ENCODE measurements at places on chromosomes 1 and 21.

DNA sequence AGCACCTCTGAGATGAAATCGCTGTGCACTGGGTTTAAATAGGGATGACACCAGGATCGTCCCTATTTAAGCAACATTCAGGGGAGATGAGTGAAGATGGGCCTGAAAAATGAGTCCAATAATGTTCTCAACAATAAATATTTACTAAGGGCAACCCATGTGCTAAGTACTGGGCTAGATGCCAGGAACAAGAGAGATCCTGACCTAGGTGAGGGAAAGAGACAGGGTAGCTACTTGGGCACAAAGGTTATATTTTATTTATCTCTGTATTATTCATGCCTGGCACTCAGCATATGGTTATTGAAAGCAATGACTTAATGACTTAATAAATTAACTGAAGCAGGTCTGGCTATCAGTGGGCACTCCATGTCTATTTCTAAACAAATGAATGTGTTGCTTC, 27.4 kb upstream of the AVPR1B start:
- DNase-seq = no peak

DNA sequence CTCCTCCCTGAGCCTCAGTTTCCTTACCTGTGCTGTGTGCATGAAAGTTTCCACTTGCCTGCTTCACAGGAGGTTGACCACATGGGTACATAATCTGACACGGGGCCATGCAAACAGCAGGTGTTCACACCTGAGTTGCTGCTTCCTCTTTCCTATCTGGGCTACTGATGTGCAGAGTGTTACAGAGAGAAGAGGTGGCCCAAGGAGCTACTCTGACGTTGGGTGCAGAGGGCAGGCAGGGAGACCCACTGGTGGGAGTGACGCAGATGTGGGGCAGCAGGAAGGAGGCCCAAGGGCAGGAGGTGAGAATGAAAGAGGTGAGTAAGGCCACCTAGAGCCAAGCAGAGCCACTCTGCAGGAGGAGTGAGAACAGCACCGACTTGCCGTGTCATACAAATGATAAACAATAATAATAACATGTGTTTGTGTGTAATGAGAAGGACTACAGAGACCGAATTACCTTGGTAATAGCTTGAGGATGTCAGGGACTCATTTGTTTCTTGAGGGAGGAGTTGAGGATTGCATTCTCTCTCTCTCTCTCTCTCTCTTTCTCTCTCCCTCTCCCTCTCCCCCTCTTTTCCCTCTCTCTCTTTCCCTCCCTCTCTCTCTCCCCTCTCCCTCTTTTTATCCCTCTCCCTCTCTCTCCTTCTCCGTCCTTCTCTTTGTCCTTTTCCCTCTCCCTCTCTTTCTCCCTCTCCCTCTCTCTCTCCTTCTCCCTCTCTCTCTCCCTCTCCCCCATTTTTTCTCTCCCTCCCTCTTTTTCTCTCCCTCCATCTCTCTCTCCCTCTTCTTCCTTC, 87.4 kb upstream of the IGSF21 start:
- DNase-seq = no peak

GRCh38 chr21:37458669-37459276, 92.2 kb downstream of the DYRK1A start:
- DNase-seq = no peak

- no peak for DNase-seq
Measured at GRCh38 chr1:200445213-200445612, 35.4 kb upstream of the ZNF281 start.

GRCh38 chr1:169487133-169487532, 1.4 kb upstream of the SLC19A2 start:
- no peak for DNase-seq

DNA sequence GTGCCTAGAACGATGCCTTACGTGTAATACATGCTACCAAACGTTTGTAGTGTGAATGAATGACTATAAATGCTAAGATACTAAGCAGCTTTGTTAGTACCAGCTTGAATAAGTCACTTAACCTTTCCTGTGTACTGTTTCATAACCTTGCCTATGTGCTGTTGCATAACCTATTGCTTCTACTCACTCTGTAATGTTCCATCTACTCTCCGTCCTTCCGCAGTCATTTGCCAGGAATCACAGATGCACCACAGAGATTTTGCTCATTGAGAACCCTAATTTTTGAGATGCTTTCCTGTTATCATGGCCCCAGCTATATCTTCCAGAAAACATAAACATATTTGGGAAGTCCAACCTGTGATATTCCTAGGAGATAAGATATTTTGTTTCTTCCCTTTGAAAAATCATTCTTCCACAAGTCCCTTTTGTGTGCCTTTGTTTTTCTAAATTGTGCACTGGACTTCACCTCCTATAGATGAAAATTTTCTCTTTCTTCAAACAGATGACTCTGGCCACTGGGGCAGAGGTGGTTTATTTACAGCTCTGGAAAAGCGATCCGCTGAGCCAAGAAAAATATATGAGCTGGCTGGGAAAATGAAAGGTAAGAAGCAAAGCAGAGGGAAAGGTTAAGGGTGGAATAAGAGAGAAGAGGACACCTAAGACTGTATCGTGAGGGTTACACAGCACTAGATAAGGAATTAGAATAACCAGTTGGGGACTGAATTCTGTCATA, 44.8 kb downstream of the CHD1L start:
- no peak for DNase-seq

GRCh38 chr1:81115422-81115821, 685.3 kb upstream of the ADGRL2 start:
- DNase-seq = no peak

GRCh38 chr21:43906585-43907370, 41.8 kb downstream of the AGPAT3 start:
- no peak for DNase-seq

DNA sequence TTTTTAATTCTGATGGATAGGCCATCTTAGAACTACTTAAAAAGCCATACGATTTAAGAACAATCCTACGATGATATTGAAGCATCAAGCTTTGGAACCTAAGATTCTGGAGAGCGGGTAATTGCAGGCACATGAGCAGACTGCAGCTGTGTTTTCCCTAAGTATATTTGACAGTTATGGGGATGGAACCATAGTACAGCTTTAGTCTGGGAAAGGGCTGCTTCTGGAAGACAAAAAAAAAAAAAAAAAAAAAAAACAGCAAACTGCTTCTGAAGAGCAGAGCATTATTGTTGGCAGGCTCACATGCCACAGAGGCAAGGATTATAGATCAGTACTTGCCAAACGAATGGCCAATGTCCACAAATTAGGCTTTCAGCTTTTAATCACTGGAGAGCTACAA, 1618.7 kb downstream of the AMY1C start:
- no peak for DNase-seq

DNA sequence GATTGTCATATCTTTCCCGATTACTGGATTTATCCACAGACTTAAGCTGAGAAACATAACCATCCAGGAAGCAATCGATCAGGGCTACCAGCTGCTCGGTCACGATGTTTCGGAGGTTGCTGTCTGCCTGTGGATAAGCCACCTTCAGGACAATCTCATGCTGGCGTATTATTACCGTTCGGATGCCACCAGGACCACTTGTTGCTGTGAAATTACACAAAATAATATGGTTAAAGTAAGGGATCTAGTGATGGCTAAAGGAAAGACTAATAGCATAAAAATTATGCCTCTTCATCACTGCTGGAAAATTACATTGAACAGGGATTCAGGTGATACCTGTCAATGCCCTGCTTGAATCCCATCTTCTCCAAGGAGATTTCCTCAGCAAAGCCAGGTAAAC, 30.8 kb upstream of the ACTA1 start:
- DNase-seq = no peak

GRCh38 chr1:219498666-219499065, 114.2 kb downstream of the ZC3H11B start:
- DNase-seq = no peak

DNA sequence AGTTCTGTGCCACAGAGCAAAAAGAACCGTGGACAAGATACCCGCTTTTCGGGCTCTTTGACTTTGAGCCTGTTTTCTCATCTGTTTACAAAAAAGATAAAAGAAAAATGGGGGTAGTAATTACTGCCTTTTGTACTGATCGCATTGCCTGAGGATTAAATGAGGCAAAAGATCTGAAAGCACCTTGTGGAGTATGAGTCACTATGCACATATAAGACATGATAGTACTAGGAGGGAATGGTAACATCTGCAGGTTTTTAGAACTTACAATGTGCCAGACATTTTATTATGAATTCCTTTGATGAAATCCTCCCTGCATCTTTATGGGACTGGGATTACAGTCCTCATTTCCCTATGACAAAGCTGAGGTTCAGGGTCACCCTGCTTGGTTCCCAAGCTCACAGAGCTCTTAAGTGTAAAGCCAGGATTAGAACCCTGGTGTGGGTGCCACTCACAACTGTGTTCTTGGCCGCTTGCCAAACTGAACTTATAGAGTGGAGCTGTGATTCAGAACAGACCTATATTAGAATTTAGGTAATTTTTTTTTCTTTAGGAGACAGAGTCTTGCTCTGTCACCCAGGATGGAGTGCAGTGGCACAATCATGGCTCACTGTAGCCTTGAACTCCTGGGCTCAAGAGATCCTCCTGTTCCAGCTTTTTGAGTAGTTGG, 1.8 kb downstream of the DISC1 start:
- peak; percentile 44 for DNase-seq

DNA sequence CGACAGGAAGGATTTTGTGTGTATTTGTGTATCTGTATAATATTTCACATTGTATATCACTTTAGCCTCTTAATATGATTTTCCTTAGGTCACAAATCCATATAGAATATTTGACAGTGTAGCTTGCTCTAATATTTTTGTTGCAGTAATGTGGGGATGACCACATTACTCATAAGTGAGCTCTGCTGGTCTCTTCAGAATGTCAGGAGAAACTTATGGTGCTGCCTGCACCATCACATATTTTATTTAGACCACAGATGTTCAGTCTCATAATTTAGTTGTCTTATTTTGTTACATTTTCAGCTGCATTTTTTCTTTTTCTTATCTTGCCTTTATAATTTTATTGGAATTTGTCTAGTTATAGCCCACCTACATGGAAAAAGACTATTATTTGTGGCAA, 205.3 kb downstream of the PBX1 start:
- DNase-seq = no peak

DNA sequence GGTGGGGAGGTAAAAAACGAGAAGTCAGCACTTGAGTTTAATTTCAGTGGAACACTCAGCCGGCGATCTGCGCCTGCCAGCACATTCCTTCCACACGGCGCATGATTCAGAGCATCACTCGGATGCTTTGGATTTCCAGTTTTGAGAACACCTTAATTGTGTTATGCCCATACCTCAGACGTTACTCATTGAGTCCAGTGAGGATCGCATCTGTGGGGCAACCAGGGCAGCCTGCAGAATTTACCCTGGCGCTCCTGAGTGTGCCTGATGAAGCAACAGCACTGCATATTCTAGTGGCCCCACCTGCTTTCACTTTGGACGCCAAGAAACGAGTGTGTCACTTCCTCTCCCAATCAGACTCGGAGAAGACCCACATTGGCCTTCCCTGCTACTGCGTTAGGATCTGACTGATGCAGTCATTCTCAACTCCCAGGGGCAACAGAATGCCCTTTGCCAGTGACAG, 19.9 kb downstream of the FAM89A start:
- DNase-seq = no peak

DNA sequence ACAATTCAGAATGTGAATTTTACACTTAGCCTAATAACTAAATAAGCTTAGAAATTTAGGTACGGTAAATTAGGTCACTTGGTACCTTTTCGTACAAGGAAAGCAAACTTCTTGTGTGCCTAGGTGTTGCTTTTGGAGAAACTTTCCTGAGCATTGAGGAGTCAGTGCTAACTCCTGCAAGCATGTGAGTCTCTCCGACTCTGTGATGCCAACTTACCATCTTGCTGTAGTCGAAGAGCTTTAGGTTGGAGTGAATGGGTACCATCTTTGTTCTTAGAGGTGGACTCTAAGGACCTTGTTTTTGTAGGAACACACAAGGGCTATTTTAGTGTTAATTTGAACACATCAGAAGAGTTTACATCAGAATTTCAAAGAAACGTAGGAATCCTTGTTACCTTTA, 688.9 kb downstream of the USP25 start:
- no peak for DNase-seq

- no peak for DNase-seq
Measured at GRCh38 chr1:198811449-198811848, 172.6 kb downstream of the PTPRC start.

GRCh38 chr1:213171711-213172110, 120.7 kb downstream of the RPS6KC1 start:
- DNase-seq = no peak

DNA sequence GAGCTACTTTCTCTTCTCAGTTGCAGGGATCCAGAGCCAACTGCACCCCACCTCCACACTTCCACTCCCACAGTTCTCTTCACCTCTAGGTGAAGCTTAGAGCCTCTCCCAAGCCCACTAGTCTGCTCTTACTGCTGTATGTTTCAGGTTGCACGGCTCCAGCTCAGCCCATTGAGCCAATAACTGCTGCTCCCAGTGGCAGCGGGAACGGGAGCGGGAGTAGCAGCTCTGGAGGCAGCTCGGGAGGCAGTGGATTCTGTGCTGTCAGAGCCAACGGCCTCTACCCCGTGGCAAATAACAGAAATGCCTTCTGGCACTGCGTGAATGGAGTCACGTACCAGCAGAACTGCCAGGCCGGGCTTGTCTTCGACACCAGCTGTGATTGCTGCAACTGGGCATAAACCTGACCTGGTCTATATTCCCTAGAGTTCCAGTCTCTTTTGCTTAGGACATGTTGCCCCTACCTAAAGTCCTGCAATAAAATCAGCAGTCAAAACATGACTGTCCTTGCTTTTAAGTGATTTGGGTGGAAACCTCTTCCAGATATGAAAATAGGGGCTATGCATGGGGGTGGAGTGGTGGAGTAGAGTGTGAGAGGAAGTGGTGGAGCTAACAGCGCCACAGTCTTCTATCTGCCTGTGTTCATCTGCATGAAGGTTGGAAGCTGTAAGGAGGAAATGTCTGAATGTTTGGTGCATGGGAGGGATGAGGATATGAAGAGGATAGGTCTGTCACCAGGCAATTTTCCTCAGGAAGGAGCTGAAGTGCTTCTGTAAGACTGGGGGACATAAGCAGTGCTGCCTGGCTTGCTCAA, 29.6 kb downstream of the CHIA start:
- no peak for DNase-seq

DNA sequence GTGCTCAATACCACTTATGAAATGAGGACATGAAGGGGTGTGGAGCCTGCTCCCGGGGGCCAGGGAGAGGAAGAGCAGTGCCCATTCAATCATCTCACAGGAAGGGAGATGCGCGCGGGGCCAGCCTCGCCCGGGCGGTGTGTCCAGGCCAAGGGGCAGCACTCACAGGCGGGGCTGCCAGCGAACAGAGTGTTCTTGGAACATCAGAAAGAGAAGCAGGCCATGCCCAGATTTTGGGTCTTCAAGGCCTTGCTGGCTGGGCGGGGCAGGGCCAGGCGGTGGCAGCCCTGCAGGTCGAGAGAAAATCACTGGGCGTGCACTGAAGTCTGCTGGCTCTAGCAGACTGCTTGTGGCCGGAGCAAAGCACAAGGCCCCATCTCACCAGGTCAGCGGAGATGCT, 168.6 kb downstream of the PRDM16 start:
- no peak for DNase-seq

All from activated CD4-positive, alpha-beta T cell treated with anti-CD3 and anti-CD28 coated beads for 24 hours (primary cell).